Esophagus muscularis mucosa (tissue), 4 donors: ENCODE measurements at places on chromosomes 3 and 15. TPM values are rescaled to one million over a fixed set of nuclear protein-coding genes. Genes with fewer than 3 reads are reported as not detected.

- H3K27ac ChIP-seq, result no peak overlapping the region
- H3K27me3 ChIP-seq, result no peaks in the 10 kb centered on the region
- H3K4me3 ChIP-seq, result no peak overlapping the region
- H3K4me1 ChIP-seq, result peaks cover 3% of the 10 kb centered on the region
Observed at GRCh38 chr3:193796089-193796488, 203.1 kb downstream of the OPA1 start.

GRCh38 chr15:92316586-92317295 is 76.9 kb upstream of the ST8SIA2 start:
- H3K4me1 ChIP-seq, result no peaks in the 10 kb centered on the region
- no peaks in the 10 kb centered on the region for H3K27me3 ChIP-seq
- no peak overlapping the region for H3K4me3 ChIP-seq

GRCh38 chr3:180749322-180749721 is 70.0 kb upstream of the CCDC39 start:
- H3K4me1 ChIP-seq, result no peaks in the 10 kb centered on the region
- no peak for DNase-seq
- no peaks in the 10 kb centered on the region for H3K36me3 ChIP-seq
- H3K4me3 ChIP-seq, result no peak overlapping the region
- H3K27ac ChIP-seq, result no peak overlapping the region
- H3K27me3 ChIP-seq, result no peaks in the 10 kb centered on the region

- no peaks in the 10 kb centered on the region for H3K4me1 ChIP-seq
- no peaks in the 10 kb centered on the region for H3K27me3 ChIP-seq
- DNase-seq, result no peak
- no peak overlapping the region for H3K27ac ChIP-seq
- no peak overlapping the region for H3K4me3 ChIP-seq
Observed at GRCh38 chr3:115999001-115999585, 375.8 kb downstream of the GAP43 start.

DNA sequence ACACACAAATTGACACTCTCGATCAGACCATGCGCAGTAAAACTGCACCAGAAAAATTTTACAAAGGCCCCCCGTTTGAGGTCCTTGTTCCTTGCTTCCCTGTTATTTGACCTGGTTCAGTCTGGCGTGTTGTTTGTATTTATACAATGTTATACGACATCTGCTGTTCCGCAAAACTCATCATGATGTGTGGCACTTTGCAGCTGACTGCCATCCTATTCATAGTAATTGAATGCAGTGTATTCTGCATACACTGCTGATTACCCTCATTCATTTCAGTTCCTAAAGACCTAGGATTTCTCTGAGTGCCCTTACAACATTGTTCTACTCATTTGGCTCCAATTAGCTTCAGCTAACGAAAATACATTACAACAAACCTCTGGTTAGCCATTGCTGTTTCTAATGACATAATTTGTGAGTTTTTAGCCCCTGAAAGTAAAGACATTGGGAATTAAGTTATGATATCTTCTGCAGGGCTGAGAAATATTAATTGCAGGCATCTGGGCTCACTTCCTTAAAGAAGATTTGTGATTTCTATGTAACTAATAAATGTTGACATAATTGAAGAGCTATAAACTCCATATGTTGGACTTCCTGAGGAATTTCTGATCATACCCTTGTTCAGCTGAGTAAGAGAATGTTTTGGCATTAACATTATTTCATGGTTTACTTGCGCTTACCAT is 75.7 kb downstream of the C3orf38 start:
- H3K4me1 ChIP-seq, result no peaks in the 10 kb centered on the region
- H3K4me3 ChIP-seq, result no peak overlapping the region
- no peaks in the 10 kb centered on the region for H3K36me3 ChIP-seq
- H3K27me3 ChIP-seq, result no peaks in the 10 kb centered on the region
- DNase-seq, result no peak
- no peak overlapping the region for H3K27ac ChIP-seq

GRCh38 chr3:4741404-4742307 is 237.6 kb upstream of the BHLHE40 start:
- DNase-seq, result peak; percentile 95
- H3K36me3 ChIP-seq, result peaks cover 8% of the 10 kb centered on the region
- no peak overlapping the region for H3K4me3 ChIP-seq
- no peaks in the 10 kb centered on the region for H3K27me3 ChIP-seq

DNA sequence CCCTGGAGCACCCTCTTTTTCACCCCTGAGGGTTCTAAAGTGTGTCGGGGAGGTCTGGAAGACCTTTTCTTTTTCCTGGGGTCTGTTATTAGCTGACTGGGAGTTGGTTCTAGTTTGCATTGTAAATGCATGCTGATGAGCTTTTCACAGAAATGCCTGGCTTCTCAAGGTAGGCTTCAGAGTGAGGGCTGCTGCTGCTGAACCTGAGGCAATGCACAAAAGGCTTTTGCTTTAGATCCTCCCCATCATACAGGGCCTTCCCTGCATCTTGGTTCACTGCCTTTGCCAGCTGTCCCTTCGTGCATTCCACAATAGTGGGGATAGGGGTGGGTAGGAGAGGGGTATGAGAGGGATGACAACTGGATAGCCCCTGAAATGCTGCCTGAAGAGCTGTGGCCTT is 46.6 kb downstream of the FAH start:
- H3K27me3 ChIP-seq, result no peaks in the 10 kb centered on the region
- H3K4me3 ChIP-seq, result no peak overlapping the region
- no peaks in the 10 kb centered on the region for H3K4me1 ChIP-seq
- DNase-seq, result no peak

- H3K27me3 ChIP-seq, result no peaks in the 10 kb centered on the region
- H3K36me3 ChIP-seq, result no peaks in the 10 kb centered on the region
- H3K4me1 ChIP-seq, result peaks cover 20% of the 10 kb centered on the region
- DNase-seq, result no peak
Observed at GRCh38 chr3:12751571-12751970, 7.5 kb downstream of the TMEM40 start.

DNA sequence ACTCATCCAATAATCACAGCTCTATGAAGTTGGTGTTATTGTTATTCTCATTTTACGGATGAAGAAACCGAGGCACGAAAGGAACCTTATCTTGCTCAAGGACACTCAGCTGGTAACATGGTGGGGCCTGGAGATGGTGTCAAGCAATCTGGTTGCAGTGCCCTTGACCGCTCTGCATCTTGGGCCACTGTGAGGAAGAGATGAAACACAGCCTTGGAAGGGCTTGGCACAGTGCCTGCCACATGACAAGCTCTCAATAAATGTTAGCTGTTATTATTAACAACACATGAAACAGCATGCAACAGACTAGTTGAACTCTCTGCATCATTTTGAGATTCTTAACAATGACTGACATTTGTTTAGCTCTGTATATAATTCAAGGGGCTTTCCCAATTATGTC is 10.1 kb upstream of the ITGA11 start:
- H3K27me3 ChIP-seq, result no peaks in the 10 kb centered on the region
- peak overlapping the region; percentile 6 for H3K27ac ChIP-seq
- no peak overlapping the region for H3K4me3 ChIP-seq

DNA sequence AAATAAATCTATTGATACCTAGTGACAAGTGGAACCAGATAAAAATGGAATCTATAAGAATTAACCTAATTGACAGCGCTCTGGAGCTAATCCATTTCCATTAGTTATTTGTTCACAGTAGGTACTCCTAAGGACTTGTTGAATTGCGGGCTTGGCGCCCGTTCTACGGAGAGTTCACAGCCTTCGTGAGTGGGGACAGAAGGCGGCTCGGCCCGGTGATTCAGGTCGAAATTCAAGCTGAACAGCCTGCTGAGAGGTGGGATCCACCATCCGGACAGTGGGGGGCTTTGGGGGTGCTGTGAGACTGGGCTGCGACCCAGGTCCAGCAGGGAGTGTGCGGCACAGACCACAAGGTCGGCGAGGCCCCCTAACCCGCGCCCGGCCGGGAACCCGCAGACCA is 779 bp upstream of the CTNNB1 start:
- no peak for DNase-seq
- peaks cover 29% of the 10 kb centered on the region for H3K4me1 ChIP-seq
- peak overlapping the region; percentile 97 for H3K4me3 ChIP-seq
- no peaks in the 10 kb centered on the region for H3K36me3 ChIP-seq
- H3K27me3 ChIP-seq, result no peaks in the 10 kb centered on the region
- H3K27ac ChIP-seq, result peak overlapping the region; percentile 99

Gene CAV3
- total RNA-seq, result not detected

Gene HGD
- not detected for total RNA-seq

Gene KIF15
- 0.42 TPM for total RNA-seq

Gene CCR5
- total RNA-seq, result 3.0 TPM

Gene HEG1
- total RNA-seq, result 78.0 TPM

Gene GOLGA6A
- total RNA-seq, result not detected
